ENCODE measurements at places on chromosomes 3 and 15. TPM values are rescaled to one million over a fixed set of nuclear protein-coding genes. Genes with fewer than 3 reads are reported as not detected.

DNA sequence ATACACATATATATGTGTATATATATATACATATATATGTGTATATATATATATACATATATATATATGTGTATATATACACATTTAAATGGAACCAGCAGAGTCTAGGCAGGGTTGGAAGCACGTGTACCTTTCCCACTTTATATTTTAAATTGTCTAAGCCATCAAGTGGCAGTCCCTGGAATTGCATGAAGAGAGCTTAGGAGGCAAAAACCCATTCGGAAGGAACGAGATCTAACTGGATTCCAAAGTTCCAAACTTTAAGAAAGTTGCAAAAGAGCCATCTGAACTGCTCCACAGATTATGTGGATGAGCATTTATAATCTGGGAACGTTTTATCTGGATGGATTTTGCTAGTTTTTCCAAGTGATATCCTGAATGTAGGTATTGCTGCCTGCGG lies 186.5 kb downstream of the FOXP1 start:
- peak; percentile 67 for DNase-seq

DNA sequence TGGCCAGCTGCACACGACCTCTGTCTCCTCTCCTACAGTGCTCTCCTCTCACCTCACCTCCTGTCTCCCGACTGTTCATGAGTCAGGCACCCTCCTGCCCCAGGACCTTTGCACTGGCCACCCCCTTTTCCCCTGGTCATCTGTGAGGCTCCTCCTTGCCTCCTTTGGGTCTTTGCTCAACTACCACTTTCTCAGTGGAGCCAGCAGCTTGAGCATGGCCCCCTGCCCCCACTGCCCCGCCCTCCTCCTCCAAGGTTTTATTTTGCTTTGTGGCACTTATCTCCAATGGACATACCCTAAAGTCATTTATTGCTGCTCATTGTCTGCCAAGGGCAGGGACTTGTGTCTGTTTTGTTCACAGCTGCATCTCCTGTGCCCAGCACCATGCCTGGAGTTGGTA lies 64.3 kb downstream of the MGLL start:
- no peak for DNase-seq

DNA sequence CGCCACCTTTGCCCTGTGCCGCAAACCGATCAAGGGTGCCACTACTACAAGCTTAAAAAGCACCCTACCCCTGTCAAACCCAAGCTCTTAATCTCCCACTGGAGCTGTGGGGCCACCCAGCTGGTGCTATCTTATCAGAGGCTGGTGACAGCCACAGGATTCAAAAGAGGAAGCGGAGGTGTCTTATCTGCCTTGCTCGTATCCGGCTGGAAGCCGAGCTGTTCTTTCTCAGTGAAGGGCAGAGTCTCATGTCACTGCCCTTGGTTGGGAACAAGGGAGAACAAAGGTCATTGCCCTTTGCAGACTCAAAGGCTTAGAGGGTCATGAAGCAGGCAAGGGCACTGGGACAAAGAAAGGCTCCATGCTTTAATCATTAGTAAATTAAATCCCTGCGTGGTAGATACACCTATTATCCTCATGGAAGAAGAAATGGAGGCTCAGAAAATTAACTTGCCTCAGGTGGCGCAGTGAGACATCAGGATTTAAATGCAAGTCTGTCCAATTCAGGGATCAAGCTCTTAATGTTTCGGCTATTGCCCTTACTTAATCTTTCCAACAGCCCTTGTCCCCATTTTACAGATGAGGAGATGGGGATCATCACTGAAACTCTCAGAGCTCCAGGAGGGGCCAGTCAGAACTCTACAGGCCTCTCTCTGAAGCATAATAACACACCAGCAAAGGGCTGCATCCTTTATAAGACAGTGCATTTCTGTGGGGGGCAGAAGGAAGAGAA lies 360.0 kb upstream of the PROK2 start:
- DNase-seq, result no peak

DNA sequence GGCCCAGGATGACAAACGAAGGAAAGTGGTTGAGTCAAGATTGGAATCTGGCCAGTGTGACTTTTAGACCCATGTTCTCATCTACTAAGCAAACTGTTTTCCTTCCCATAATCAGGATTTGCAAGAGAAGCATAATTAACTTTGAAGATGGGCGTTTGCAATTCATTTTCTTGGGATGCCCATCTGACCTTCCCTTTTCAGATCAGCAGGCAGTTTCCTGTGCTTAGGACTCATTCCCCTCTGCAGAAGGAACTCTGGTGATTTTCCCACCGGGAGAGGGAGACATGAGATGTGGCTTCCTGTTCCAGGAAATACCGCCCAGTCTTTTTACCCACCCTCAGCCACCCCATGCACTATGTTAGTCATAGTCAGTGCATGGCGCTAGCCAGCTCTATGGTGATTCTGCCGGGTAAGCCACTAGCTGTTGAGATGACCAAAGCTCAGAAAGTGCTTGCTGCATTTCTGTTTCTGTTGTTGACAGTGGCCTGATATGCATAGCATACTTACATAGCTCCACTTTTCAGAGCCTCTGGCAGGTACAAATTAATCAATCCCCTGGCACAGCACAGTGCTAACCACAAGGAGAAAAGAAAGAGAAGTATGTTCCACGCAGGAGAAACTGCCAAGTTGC lies 129.4 kb downstream of the VGLL4 start:
- peak; percentile 45 for DNase-seq

Gene C3orf18
- 2.4 TPM for total RNA-seq

Gene POLQ
- total RNA-seq, result 12.5 TPM

GRCh38 chr3:183879243-183879642 lies 5.4 kb downstream of the PARL start:
- DNase-seq, result no peak

DNA sequence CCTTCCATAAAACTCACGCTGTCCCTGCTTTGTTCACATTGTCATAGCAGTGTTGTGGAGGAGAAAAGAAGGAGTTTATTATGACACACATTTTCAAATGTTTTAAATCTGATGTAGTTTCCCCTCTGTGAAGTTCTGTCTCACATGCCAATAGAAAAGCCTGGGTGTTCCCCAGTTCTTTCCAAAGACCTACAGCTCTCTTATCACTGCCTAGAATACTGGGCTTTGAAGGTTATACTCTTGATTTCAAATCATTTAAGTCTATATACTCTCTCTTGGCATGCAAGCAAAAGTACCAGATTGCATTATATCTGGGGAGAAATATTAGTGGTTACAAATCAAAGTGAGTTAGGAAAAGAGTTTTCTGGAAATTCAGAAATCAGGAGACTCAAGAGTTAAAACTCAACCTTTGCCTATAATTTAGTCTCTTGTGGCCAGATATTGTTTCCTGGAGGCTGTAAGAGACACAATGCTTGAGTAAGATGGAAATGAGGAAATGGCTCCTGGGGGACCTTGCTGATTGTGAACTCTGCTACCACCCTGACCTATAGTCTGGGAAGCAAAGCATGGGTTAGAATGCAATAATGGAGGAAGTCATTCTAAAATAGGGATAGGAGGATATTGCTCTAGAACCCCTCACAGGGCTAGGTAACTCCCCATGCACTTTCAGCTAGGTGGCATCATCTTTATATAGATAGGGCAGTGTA lies 182.8 kb downstream of the KCNAB1 start:
- DNase-seq, result no peak

Gene QARS1
- 371 TPM for total RNA-seq

DNA sequence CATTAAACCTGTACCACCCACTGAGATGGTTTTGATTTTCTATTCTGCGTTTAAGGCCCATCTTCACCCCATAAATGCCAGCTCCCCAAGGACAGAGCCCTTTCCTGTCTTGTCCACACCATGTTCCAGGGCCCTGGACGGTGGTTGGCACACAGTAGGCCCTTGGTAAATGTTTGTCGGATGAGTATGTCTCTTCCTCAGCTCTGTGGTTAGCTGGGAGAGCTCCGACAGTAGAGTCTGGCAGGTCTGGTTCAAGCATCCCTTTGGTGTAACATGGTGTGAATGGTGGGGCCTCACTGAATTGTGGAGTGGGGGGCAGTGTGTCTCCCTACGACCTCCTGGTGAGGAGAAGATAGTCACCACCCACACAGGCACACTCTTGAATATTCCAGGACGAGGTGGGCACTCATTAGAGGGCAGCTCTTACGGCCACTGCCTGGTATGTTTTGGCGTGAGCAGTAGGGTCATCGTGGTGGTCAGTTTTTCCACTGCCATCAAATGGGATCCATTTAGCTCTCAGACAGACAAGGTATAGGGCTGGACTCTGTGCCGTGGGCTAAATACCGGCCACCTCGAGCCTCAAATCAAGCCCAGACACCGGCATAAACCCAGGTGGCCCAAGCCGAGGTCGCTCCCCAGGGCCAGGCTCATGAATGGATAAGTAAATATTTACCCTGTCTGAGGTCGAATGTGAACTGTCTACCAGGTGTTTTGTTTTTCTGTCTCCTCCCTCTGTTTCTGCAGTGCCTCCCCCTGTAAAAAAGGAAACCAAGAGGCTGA lies 61.3 kb downstream of the SMAD3 start:
- peak; percentile 55 for DNase-seq

Gene CACNA1D
- 9.6 TPM for total RNA-seq

DNA sequence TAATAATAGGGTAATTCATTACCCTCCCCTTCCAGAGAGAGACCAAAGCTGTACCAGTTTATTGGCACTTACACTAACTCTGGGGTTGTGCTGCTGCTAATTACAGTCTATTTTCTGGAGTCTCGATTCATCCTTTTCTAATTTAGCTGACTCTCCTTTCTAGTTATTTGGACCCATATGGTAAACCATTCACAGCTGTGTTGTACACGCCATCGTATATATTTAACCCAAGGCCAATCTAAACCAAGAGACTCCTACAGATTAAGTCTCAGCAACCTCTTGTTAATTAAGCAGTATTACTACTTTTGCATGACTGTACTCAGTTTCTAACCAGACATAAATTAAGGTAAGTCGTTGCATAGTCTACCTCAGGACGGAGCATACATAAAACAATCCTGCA lies 22.5 kb downstream of the ANXA2 start:
- DNase-seq, result no peak

DNA sequence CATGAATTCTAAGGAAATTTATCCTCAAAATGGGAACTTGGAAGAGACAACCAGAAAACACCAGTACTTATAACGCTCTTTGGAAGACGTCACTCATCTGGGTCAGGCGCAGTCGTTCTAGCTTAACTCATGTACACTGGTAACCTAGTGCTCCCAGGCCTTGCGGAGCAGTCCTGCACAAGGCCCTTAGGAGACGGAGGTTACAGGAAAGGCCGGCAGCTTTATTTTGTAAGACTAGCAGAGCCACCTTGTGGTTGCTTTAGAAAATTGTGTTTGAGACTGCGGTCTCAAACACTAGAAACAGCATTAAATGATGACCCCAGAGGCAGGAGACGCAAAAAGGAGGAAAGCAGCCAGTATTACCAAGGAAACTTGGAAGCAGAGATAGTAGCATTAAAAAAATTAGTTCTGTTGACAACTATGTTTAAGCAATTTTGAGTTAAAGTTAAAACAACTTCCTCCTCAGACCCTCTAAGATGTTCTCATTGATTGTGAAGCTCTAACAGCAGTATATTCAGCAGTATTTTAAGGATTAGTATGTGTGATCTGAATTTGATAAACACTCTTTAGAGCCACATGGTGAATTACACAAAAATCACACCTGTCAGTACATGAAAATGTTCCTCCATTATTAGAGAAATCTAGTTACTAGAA lies 141.9 kb upstream of the C2CD4B start:
- peak; percentile 53 for DNase-seq

GRCh38 chr15:31458596-31459399 lies 132.2 kb downstream of the KLF13 start:
- DNase-seq, result no peak

- peak; percentile 72 for DNase-seq
Measured at GRCh38 chr15:68418611-68419161, 13.3 kb downstream of the ITGA11 start.

DNA sequence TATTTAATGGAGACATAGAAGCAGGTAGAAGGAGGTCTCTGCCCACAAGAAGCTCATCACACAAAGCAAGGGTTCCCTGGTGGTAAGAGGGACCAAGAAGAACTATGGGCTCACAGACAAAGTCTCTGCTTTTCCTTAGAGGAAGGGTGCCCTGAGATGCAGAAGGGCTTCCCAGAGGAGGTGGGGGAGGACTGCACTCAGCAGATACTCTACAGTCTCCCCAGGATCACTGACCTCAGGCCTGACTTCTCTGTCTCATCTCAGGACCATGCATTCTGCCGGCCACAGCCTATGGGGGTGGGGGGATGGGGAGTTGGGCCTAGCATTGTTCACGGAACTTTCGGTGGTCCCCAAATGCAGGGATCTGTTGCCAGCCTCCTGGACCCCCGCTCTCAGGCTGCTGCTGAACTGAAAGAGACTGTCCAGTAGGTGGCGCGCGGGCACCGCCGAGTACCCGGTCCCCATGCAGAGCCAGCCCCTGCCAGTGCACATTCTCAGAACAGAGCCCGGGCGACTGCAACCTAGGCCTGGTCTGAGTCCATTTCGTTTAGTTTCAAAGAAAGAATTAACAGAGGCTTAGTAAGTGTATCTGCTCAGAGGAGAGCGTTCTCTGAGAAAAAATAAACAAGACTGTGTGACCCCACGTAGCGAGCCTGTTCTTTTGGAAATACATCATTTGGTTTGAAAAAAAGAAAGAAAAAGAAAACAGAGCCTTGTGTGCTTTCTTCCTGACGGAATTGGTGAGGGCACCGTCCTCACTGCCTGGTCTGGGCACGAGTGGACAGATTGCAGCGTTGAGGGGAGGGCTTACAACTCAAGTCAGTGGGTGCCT lies 74.1 kb downstream of the LRTM1 start:
- peak; percentile 70 for DNase-seq

DNA sequence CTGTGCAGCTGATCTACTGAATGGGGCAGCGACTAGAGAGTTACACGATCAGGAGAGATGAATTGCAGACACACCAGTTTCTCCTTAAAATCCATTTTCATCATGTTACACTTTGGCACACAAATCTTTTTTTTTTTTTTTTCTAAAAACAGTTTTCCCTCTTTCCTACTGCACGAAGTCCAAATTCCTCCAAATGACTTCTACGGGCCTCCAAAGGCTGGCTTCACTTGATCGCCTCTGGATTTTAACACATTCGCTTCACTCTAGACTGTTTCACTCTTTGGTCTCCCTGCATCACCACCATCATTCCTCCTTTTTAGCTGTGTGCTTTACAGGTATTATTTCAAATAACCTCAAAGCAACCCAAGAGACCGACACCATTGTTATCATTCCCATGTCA lies 268.6 kb downstream of the RORA start:
- no peak for DNase-seq

GRCh38 chr15:41024131-41024530 lies 70.9 kb downstream of the CHAC1 start:
- no peak for DNase-seq

- DNase-seq, result no peak
Measured at GRCh38 chr3:156665291-156665690, 9.1 kb upstream of the TIPARP start.

DNA sequence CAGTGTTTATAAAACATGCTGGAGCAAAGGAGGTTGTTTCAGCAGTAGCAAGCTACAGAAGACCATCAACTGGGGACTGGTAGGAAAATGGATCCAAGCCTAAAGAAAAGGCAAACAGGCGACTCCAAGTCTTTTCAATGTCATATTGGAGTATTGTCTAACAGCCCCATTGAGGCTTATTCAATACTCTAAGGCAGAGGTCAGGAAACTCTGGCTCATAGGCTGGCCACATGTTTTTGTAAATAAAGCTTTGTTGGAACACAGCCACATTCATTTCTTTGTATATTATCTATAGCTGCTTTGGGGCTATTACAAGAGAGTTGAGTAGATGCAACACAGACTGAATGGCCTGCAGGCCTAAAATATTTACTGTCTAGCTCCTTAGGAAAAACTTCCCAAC lies 77.5 kb downstream of the RPL22L1 start:
- no peak for DNase-seq
